ENCODE measurements at places on chromosomes 7 and 10. TPM values are rescaled to one million over a fixed set of nuclear protein-coding genes. Genes with fewer than 3 reads are reported as not detected.

The NKX1-2 gene
- total RNA-seq, result not detected

The NUTM2E gene
- 0.46 TPM for total RNA-seq

The HOXA6 gene
- 9.1 TPM for total RNA-seq

The PRKCQ gene
- total RNA-seq, result 0.38 TPM

The GSTO1 gene
- total RNA-seq, result 117 TPM

The ARMS2 gene
- total RNA-seq, result not detected

The STN1 gene
- total RNA-seq, result 18.2 TPM

The ACSM6 gene
- not detected for total RNA-seq

The CYP2C8 gene
- 0.32 TPM for total RNA-seq

The NDUFB2 gene
- 179 TPM for total RNA-seq

The SPDYE2 gene
- not detected for total RNA-seq

The PTF1A gene
- total RNA-seq, result not detected

The CD36 gene
- total RNA-seq, result 152 TPM

The RBP3 gene
- total RNA-seq, result not detected

The CYP3A5 gene
- 0.62 TPM for total RNA-seq

The SFTPD gene
- total RNA-seq, result 0.19 TPM

The MTPN gene
- 95.0 TPM for total RNA-seq

The FAM25A gene
- not detected for total RNA-seq

The INHBA gene
- total RNA-seq, result 73.0 TPM

The SRI gene
- 93.6 TPM for total RNA-seq

The DGKI gene
- total RNA-seq, result 2.4 TPM

The BLVRA gene
- 54.2 TPM for total RNA-seq
